SK-N-SH (cell line): ENCODE measurements at places on chromosomes 1 and 21. TPM values are rescaled to one million over a fixed set of nuclear protein-coding genes. Genes with fewer than 3 reads are reported as not detected.

BSND gene
- not detected in 2 replicates for polyA plus RNA-seq

NHLH1 gene
- 0.16 and 0.18 TPM in 2 replicates for polyA plus RNA-seq

IRF6 gene
- polyA plus RNA-seq = 0.94 and 1.6 TPM in 2 replicates

ADAMTSL4 gene
- polyA plus RNA-seq = 2.4 and 3.4 TPM in 2 replicates

LRRC39 gene
- 1.6 and 3.0 TPM in 2 replicates for polyA plus RNA-seq

FALEC gene
- polyA plus RNA-seq = 0.50 and 0.72 TPM in 2 replicates

DCDC2B gene
- polyA plus RNA-seq = not detected in 2 replicates

DNASE2B gene
- polyA plus RNA-seq = 0.03 TPM in 1 of 2 replicates, not detected in the other

FAM177B gene
- not detected in 2 replicates for polyA plus RNA-seq

GBP6 gene
- not detected in 2 replicates for polyA plus RNA-seq

CYP4A22 gene
- not detected in 2 replicates for polyA plus RNA-seq

PADI2 gene
- 0.52 and 0.58 TPM in 2 replicates for polyA plus RNA-seq

KLHL12 gene
- 22.6 and 33.0 TPM in 2 replicates for polyA plus RNA-seq
